ENCODE measurements at places on chromosomes 11 and 22.

DNA sequence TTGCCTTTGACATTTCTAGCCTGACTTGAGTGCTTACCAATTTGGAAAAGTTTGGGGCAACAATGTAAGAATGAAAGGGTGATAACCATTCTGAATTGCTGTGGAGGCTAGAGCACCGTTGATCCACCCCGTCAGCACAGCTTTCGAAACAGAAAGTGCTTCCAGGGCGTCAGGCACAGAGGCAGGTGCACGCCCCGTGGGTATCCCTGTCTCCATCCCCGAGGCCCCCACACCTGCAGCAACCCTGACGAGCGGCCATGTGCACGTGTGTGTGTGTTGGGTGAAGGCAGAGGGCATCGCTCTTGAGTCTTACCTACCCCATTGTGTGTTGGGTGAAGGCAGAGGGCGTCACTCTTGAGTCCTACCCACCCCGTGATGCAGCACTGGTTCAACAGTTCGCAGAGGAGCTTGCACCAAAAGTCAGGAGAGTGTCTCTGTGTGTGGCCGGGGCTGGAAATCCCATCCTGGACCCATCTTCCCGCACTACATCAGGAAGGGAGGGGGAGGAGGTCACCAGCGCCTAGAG, 404.5 kb downstream of the BRD1 start:
- no peak for DNase-seq

GRCh38 chr11:112288021-112288420, 27.4 kb upstream of the PLET1 start:
- DNase-seq, result no peak

- DNase-seq, result no peak
These were observed 32.7 kb upstream of the DDX10 start for GRCh38 chr11:108632041-108632704.

DNA sequence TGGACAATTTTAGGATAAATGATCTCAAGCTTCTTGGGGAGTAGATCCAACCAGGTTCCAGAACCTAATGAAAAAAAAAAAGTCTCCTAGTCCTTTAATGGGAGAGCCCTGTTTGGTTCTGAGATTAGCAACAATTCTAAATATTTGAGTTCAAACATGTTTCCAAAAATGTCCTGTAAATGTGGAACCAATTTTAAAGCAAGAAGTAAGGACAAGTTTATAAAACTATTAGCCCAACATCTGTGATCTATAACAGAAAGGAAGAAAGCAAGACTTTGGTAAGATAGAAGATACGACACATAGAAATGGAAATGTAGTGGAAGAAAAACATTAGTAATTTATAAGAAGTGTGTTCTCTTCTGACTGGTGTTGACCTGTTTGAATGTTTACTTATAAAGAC, 79.7 kb upstream of the SLC5A12 start:
- DNase-seq, result no peak

DNA sequence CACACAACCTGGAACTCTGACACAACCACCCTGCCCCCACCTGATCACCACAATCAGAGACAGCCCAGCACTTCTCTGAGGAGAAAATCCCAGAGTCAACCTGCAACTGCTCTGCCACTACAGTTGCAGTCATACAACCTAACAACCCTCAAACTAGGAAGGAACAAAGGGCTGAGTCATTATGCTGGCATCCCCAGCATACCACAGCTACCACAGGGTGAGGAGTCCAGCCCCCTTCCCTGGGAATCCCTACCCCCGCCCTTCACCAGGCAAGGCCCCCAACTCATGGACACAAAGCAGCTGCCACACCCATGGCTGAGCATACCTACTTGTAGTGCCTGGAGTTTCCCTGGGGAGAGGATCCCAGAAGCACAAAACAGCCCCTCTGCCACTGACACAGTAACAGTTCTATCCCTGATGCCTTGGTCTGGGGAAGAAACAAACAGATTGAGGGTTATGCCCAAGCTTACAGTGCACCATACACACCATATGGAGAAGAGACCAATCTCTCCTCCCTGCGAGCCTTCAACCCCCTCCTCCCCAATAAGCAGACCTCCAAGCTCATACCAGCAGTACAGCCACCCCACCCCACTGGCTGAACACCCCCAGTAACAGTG, 68.5 kb upstream of the C11orf58 start:
- DNase-seq, result no peak

DNA sequence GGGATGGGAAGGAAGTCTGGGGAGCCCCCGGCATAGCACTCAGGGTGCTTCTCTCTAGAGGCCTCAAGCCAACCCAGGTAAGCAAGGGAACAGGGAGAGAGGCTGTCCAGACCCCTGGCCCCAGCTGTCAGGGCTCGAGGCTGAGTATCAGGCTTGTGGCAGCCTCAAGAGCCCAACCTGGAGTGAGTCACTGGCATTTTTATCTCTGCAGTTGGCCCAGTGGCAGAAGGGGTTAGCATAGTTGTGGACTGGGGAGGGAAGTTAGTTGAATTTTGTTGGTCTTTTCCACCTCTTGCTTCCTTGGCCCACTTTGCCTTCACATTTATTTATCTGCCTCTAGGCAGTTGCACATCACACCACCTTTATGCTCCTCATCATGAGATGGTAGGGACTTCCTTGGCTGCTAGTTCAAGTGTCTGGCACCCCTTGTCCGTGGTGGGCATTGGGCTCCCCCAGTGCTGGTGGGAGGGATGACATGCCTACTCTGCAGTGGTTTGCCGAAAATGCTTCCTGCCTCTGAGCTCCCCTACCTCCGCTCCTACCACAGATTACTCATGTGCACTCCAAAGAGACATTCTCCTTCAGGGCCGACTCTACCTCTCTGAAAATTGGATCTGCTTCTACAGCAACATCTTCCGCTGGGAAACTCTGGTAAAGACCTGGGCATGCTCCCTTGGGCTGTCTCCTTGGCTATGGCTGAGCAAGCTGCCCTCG, 60.1 kb downstream of the SCN3B start:
- DNase-seq, result no peak

- no peak for DNase-seq
These were observed 93.5 kb downstream of the MYEOV start for GRCh38 chr11:69387409-69387885.

GRCh38 chr11:30106222-30107181, 89.7 kb upstream of the KCNA4 start:
- DNase-seq, result no peak

- DNase-seq, result no peak
These were observed 12.0 kb downstream of the TMEM86A start for GRCh38 chr11:18710545-18710944.

GRCh38 chr11:2133241-2134021, 5.8 kb downstream of the IGF2 start:
- no peak for DNase-seq

GRCh38 chr11:10116588-10116987, 177.4 kb downstream of the SBF2 start:
- no peak for DNase-seq

DNA sequence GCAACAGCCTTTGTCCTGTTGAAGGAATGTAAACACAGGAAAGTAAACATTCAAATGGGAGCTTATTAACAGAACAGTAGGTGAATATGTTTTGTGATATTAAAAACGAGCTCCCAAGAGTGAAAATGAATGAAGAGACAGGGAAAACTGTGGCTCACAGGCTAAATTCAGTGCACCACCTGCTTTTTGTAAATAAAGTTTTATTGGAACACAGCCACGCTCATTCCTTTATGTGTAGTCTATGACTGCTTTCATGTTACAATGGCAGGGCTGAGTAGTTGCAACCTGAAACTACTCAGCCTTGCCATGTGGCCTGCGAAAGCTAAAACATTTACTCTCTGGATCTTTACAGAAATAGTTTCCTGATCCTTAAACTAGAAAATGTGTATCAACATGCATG, 136.9 kb downstream of the MYO18B start:
- DNase-seq, result no peak

GRCh38 chr11:131471976-131472375, 101.6 kb downstream of the NTM start:
- DNase-seq, result no peak

DNA sequence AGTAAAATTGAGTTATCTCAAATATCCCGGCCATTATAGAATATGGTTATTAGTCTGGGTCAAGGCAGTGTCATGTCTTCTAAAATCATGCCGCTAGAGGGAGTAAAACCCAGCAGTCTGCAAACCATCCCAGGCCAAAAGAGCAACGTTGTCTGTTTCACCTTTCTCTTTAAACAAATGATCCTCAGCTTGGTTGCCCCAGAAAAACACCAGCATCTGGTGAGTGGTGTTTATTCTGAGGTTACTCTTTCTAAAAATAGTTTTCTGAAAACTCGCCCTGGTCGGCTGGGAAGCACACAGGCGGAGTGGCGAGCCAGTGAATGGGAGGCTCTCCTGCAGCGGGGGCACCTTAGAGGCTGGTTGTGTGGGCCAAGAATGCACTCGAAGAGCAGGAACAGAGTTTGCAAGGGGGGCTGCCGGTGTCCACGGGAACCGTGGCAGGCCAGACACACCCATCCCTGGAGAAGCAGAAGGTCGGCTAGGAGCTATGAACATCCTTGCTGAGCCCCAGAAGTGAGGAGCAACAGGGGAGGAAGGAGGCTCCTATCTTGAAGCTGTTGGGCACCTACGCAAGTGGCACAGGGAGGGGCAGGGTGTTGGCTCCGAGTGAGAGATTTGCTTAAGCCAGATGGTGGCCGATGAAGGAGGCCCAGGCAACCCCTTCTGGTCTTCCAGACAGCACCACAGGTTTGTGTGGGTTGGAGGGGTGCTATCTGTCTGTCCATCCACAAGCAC, 297.1 kb downstream of the ETS1 start:
- no peak for DNase-seq
